Cerebellum (tissue), 4 donors: ENCODE measurements at places on chromosomes 5 and 9.

DNA sequence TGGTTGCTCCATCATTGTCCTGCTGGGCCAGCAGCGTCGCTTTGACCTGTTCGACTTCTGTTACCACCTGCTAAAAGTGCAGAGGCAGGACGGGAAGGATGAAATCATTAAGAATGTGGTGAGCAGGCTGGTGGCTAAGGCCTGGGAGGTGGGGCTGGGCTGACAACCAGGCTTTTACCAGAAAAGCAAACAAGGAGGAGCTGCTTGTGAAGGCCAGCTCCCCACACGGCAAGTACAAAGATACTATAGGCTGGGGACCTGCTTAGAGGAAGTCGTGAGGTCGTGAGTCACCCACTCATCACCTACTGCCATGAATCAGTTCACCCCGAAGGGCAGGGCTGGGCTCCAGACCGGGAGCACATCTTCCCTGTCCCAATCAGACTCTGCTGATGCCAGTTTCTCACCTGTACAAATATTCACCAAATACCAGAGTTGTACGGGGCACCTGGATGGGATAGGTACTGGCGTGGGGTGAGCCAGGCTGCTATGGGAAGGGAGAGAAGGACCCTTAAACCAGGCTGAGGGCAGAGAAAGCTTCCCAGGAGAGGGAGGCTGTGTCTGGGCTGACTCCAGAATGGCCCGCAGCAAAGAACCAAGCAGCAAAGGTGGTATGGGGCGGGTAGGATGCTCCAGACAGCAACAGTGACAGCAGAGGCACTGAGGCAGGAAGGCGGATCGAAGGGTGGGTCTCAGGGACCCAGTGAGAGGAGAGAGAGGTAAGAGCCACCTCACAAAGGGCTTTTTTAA is 69.3 kb upstream of the NIPAL4 start:
- DNase-seq: no peak

DNA sequence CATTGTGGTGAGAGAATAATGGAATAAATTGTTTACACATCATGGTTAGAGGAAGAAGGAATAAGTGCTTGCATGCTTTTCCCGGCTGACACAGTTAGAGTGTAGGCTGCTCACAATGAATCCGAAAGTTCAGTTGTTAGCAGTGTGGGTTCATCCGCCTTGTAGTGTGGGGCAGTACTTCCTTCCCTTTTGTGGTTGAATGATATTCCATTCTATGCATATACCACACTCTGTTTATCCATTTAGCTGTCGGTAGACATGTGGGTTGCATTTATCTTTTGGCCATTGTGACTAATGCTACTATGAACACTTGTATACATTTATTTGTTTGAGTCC is 84.0 kb downstream of the COL5A1 start:
- DNase-seq: no peak

DNA sequence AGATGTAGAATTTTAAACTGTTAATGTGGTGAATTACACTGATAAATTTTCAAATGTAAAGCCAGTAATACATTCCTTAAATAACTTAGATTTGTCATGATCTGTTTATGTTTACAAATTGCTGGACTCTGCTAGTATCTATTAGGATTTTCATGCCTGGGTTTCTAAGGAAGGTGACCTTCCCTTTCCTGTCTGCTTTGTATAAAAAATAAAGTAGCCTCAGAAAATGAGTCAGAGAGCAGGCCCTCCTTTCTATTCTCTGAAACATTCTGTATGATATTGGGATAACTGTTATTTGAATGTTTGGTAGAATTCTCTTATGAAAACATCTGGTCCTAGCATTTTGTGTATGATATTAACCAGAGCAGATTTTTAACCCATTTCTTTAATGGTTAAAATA is 255.3 kb downstream of the SYK start:
- no peak for DNase-seq

DNA sequence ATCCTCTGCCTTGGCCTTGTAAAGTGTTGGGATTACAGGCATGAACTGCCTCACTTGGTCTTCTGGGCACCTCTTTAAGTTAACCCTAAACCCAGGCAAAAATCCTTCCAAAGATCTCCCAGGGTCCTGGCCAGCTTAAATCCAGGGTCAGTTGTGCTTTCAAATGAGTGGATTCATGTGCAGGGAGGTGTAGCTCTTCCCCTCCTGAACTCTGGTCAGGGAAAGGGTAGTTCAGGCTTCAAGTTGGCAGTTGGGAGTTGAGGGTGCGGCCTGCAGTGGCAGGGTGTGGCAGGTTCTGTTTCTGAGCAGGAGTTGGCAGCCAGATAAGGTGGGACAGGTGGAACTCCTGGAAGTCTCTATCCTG is 3.6 kb downstream of the HNRNPAB start:
- no peak for DNase-seq

DNA sequence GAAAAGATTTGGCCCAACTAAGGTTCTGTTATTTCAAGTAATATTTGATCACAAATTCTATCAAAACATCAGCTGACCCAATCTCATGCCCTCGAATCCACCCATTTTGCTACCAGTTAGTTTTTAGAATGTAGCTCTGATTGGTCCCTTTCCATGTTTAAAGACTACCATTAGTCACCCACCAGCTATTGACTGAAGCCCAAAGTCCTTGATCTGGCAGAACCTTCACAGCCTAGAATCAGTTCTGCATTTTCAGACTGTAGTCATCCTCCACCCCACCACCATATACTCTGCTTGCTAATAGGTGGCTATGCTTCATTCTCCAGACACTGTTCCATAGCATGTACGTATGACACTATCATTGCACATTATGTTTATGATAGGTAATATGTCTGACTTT is 182.2 kb upstream of the TARS1 start:
- DNase-seq: no peak

- DNase-seq: no peak
Measured at GRCh38 chr9:20472342-20473045, 149.8 kb downstream of the MLLT3 start.

DNA sequence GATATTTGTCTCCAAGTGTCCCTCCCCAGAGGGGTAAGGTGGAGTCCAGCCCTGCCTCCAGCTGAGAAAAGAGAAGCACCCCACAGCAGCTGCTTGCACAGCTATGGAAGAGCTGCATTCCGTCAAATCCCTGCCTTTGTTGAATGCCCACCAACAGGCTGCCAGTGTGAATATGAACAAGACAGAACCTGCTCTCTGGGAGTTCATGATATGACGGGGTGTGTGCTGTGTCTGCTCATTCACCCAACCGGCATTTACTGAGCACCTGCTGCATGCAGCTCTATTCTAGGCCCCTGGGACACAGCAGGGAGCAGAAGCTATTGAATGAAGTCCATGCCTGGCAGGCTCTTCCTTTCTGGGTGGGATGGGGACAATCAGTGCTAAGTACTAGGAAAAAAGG is 238.8 kb downstream of the GADD45G start:
- no peak for DNase-seq

DNA sequence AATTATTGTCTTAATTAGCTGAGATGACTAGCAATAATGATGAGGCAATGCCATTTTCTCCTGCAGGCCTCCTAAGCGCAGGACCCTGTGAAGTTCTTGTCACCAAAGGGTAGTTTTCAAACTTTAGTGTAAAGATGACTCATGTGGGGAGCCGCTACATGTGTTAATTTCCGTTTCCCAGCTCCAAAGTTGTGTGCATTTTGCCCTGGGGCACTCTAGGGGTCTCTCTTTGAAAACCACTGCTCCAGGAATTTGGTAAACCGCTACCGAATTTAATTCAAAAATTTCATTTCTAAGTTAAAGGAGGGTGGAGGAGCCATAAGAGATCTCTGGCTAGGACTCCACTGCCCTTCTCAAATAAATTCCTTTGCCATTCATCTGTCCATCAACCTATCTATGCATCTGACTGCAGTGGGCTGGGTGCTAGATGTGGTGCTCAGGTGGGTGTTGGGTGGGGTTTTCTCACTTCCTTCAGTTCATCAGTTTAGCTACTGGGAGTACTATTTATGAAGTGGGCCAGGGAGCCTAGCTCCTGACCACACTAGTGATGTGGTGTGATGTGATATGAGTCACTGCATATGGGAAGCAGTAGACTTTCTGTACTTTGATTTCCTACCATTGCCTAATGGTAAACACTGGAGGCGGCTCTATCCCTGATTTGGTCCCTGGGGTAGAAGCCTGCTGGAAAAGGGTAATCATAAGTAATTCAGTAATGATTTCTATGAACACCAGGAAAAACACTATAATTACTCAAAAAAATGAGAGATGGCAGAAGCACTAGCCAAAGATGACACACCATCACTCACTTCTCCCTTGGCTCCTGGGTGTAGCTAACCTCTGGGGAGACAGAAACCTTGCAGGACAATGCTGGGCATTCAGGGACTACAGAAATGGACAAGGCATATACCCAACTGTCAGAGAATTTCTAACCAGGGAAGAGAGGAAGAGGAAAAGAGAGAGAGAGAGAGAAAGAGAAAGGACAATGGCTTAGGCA is 4.0 kb upstream of the ZSWIM6 start:
- no peak for DNase-seq

DNA sequence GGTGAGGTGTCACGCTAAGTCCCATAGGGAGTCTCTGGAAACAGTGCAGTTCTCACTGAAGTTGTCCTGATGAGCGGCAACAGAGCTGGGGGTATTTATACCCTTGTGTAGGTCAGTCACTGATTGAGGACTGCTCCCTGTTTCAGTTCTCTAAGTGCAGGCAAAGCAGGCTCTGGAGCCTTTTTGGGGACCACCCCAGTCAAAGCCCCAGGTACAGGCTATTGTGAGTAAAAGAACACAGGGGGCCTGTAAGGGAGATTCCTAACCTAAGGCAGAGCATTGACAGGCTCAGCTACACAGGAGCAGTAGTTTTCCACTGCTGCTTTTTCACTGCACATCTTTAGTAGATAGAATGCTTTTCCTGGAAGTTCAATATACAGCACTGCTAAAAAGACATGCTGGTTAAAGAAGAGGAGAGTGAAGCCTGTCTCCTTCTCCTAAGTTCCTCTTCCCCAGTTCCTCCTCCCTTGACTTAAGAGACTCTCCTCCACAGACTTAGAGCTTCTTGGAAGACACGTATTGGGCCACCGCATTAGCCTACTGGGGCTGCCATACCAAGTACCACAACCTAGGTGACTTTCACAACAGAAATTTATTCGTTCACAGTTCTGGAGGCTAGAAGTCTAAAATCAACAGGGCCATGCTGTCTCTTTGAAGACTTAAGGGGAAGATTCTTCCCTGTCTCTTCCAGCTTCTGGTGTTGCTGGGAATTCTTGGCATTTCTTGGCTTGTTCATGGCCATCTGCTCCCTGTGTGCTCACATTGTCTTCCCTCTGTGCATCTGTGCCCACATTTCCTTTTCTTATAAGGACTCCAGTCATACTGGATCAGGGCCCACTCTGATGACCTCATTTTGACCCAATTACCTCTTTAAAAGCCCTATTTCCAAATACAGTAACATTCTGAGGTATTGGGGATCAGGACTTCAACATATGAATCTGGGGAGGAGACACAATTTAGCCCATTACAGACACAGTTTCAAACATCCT is 221.0 kb downstream of the ESM1 start:
- no peak for DNase-seq

DNA sequence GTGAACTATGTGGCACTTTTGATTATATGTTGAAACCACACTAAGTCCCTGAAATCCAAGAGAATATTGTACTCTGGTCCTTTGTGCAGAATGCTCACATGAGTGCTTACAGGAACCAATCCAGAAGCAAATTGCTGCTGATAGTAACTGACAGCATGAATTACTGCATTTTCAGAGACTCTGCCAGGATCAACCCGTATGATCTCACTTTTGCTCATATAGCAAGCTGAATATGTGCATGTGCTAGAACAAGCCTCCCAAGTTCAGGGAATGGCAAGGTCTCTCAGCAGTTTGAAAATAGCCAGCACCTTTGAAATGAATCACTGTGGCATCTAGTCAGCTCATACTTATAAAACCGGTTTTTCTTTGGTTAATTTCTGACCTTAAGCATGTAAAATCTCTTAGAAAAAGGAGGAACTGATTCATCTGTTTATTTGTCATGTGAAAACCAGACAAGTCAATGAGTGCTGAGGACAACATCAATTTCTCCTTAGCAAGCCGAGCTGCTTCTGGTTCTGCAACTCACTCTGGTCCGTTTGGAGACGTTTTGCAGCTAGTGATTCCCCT is 215.7 kb upstream of the ELL2 start:
- DNase-seq: no peak

GRCh38 chr5:168790671-168791250 is 211.6 kb upstream of the PANK3 start:
- no peak for DNase-seq

- DNase-seq: no peak
Measured at GRCh38 chr5:140524003-140524402, 23.5 kb upstream of the EIF4EBP3 start.

GRCh38 chr9:32395510-32396216 is 11.2 kb downstream of the ACO1 start:
- DNase-seq: no peak

DNA sequence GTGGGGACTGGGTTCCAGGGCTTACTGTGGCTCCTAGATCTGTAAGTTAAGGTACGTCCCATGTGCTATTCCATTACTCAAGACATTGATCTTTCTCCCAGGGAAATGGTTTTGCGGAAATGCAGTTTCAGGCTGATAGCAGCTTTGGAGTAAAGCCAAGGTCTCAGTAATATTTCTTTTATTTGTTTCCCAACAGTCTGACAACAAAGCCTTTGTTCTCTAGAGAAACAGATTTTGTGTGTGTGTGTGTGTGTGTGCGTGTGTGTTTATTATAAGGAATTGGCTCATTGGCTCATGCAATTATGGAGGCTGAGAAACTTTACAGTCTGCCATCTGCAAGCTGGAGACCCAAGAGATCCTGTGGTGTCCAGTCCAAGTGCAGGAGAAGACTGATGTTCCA is 12.1 kb upstream of the POC5 start:
- DNase-seq: no peak

- DNase-seq: no peak
Measured at GRCh38 chr5:125088522-125089105, 342.2 kb upstream of the ZNF608 start.

DNA sequence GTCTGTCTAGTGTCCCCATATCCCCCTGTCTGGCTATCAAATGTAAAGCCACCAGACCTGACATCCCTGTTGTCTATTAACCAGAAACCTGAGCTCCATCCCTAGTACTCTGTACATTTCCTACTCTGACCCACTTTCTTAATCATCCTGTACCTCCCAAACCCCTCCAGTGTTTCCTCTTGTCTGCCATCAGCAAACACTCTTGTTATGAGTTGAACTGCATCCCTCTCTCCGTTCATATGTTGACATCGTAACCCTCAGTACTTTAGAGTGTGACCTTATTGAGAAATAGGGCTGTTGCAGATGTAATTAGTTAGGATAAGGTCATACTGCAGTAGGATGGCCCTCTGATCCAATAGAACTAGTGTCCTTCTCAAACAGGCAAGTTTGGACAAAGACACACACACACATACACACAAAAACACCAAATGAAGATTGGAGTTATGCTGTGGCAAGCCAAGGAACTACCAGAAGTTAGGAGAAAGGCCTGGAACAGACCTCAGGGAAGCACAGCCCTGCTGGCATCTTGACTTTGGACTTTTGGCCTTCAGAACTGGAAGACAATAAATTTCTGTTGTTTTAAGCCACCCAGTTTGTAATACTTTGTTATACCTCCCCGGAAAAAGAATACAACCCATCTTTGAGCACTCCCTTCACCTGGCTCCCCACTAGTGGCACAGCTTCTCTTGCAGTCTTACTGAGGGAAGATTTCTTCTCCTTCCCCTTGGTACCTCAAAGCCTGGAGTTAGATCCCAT is 180.0 kb upstream of the PTGER4 start:
- DNase-seq: no peak

- DNase-seq: no peak
Measured at GRCh38 chr5:37738057-37738691, 101.7 kb downstream of the GDNF start.

GRCh38 chr9:97975376-97975775 is 7.8 kb upstream of the ANP32B start:
- DNase-seq: no peak
